ENCODE measurements at places on chromosomes 16 and 17. TPM values are rescaled to one million over a fixed set of nuclear protein-coding genes. Genes with fewer than 3 reads are reported as not detected.

GEMIN4 gene
- total RNA-seq: 13.3 TPM

TERB1 gene
- 0.10 TPM for total RNA-seq

PRPSAP1 gene
- 71.7 TPM for total RNA-seq

ZFP3 gene
- total RNA-seq: 9.7 TPM

NPIPA1 gene
- total RNA-seq: 62.2 TPM

SCNN1B gene
- total RNA-seq: 0.40 TPM

GAS7 gene
- 51.8 TPM for total RNA-seq

TMEM98 gene
- 102 TPM for total RNA-seq

SECTM1 gene
- total RNA-seq: 7.4 TPM

ELOB gene
- total RNA-seq: 136 TPM

ESRP2 gene
- total RNA-seq: 0.59 TPM

MFAP4 gene
- total RNA-seq: 137 TPM

SHCBP1 gene
- total RNA-seq: 5.0 TPM

RANBP10 gene
- total RNA-seq: 8.2 TPM

ITGB3 gene
- 7.5 TPM for total RNA-seq

PRAC1 gene
- total RNA-seq: not detected

CALCOCO2 gene
- total RNA-seq: 46.0 TPM

CDYL2 gene
- 15.9 TPM for total RNA-seq

HOXB13 gene
- total RNA-seq: not detected

CTNS gene
- total RNA-seq: 15.2 TPM

IL17C gene
- not detected for total RNA-seq

NECAB2 gene
- 14.9 TPM for total RNA-seq

RDM1 gene
- 1.4 TPM for total RNA-seq

KRT13 gene
- total RNA-seq: 0.83 TPM

TNP2 gene
- total RNA-seq: not detected

ACSM3 gene
- 3.4 TPM for total RNA-seq

KRT27 gene
- not detected for total RNA-seq

MAP3K14 gene
- total RNA-seq: 4.7 TPM

AURKB gene
- total RNA-seq: 15.4 TPM

GDPD1 gene
- 47.3 TPM for total RNA-seq

ZNF205 gene
- 9.2 TPM for total RNA-seq

SRL gene
- total RNA-seq: 1.6 TPM

COIL gene
- total RNA-seq: 21.4 TPM

ORC6 gene
- 8.6 TPM for total RNA-seq

PPL gene
- 3.8 TPM for total RNA-seq
